ENCODE measurements at places on chromosomes 7 and 10.

DNA sequence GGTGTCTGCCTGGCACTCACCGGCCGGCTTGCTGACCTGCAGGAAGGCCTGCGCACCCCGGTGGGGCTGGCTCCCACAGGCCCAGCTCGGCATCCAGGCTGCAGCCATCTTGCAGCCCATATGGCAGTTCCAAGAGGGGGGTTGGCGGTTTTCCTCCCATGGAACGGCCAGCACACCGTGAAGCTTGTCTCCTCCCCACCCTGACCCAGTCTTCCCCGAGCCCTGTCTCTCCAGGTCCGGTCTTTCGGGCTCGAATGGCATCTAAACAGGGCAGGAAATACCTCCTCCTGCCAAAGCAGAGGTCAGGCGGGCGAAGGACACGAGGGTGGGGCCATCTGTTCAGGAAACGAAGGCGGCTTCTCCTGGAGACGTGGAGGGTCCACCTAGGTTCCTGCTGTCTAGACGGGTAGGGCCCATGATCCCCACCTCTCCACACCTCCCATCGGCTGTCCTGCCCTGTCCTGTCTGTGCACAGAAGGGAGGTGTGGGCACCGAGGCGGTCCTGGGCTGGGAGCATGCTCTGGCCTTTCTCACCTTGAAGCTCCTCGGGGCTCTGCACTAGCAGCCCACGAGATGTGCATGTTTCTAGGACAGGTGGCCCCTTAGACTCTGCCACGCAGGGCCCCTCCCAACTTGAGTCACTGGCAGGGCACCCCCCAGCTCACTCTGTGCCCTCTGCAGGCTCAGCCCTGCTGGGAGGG lies 113.7 kb upstream of the DIP2C start:
- no peak for DNase-seq

GRCh38 chr7:158991824-158992621 lies 135.7 kb downstream of the DYNC2I1 start:
- no peak for DNase-seq

DNA sequence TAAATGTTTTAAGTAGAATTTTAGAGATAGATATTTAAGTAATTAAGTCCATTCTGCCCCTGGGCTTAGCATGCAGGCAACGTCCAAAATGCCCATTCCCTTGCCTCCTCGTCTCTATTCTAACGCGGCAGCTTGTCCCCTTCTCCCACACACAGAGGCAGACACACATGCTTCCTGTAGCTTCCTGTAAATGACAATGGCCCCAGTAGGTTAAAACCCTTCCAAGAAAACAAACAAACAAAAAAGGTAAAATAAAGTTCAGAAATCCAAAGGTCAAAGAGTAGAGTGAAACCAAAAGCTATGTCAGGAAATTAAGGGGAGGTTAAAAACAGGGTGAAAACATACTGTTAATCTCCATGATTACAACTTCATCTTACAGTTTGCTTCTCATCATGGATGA lies 857.6 kb downstream of the GATA3 start:
- DNase-seq, result no peak

DNA sequence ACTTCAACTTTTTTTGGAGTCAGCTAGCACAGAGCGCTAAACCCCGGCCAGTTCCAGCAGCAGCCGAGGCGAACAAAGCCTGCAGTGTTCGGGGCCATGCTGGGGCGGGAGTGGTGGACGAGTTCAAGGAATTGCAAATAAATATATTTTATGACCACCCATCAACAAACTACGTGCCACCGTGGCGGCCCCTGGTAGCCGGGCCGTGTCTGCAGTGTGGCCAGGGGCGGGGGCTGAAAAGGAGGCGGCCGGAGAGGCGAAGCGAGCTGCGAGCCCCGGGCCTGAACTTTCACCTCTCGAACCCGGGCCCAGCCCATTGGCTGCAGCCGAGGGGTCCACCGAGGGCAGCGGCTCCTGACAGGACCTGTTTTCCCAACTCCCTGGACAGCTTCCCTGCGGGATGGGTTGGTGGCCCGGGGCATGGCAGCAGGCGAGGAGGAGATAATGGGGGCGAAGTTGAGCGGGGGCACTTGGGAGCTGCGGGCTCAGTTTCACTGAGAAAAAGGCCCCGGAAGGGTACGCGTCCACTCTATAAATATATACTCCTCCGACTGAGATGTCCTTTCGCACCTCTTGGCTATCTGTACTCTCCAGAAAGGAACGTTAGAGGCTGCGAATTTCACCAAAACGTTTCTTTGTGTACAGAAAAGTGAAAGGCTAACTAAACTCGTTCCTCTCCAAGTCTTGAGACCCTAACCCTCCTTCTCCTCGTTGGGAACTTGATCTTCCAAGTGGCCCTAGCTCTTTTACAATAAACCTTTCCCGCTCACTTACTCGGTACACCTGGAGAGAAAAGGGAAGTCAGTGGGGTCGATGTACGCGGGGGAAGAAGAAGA lies 164.6 kb upstream of the PPP1R3A start:
- DNase-seq, result no peak

- no peak for DNase-seq
Observed at GRCh38 chr10:121608469-121609190, 10.4 kb upstream of the FGFR2 start.

DNA sequence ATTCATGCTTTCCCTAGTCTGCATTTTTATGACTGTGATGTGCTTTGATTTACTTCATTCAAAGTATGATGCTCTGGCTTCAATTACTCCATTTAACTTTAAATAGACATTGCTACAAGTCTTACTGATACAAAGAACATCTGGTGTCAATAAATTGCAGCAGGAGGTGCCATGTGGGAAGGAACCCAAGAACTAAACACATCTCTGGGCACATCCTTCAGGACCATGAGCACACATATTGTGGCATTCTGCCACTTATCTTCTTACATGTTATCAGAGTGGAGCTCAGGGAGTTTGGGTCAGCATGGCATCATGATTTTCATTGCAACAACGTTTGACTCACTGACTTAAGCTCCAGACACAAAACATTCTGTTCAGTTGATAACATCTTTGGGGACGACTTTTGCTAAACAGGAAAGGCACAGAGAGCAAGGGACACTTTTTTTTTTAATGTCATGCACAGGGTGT lies 227.0 kb downstream of the DKK1 start:
- DNase-seq, result no peak

- no peak for DNase-seq
Observed at GRCh38 chr10:100883312-100883821, 29.4 kb upstream of the SLF2 start.

- DNase-seq, result no peak
Observed at GRCh38 chr10:33963729-33964128, 629.3 kb upstream of the NRP1 start.

GRCh38 chr10:61779950-61780659 lies 117.4 kb downstream of the CABCOCO1 start:
- DNase-seq, result no peak

GRCh38 chr10:124354411-124355382 lies 64.0 kb downstream of the OAT start:
- DNase-seq, result no peak

GRCh38 chr10:77664696-77665095 lies 27.1 kb upstream of the KCNMA1 start:
- no peak for DNase-seq

DNA sequence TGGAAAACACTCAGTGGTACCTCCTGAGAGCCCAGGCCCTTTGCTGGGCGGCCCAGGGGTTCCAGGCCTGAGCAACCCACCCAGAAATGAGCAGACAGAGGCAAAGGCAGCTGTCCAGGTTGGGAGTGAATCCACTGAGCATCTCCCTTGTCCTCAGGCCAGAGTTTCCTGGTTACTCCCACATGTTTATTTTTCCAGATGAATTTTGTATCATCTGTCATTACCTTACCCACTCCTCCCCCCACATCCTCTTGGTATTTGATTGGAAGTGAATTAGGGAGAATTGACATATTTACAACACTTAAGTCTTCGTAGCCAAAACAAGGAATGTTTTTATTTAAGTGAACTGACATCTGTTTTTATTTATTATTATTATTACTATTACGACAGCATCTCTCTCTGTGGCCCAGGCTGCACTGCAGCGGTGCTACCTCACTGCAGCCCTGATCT lies 13.2 kb upstream of the LMBR1 start:
- DNase-seq, result no peak

- no peak for DNase-seq
Observed at GRCh38 chr10:14250496-14251076, 80.1 kb downstream of the FRMD4A start.

- no peak for DNase-seq
Observed at GRCh38 chr10:68543004-68543918, 15.9 kb upstream of the SLC25A16 start.

DNA sequence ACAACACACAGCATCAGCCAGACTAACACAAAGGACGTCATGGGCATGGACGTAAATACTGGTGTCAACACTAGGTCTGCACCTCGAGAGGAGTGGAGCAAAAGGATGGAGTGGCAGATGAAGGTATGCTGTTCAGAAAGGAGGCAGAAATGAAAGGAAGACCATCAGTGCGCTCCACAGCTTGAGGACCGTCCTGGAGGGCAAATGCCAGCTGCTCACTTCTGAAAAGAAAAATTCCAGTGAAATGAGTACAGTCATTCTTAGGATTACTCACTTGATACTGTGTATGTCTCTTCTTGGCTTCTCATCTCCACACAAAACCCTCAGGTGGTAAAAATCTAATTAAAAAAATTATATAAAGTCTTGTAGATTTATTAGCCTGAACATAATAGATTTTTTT lies 44.8 kb downstream of the EGFR start:
- DNase-seq, result no peak

DNA sequence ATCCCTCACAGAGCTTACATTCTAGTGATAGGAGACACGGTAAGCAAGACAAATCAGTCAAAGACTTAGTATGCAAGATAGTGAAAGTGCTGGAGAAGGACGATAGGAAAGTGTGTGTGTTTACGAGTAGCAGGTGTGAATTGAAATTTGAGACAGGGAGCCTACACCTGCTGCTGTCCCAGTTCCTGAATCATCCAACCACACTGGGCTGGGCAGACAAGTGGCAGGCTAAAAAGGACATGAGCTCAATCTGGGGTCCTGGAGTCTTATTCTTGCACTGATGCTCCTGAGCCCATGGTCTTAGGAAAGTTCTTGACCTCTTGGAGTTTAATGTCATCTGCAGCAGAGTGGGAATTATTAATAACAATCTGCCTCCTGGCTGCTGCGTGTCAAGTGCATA lies 16.2 kb downstream of the RBP3 start:
- DNase-seq, result no peak

DNA sequence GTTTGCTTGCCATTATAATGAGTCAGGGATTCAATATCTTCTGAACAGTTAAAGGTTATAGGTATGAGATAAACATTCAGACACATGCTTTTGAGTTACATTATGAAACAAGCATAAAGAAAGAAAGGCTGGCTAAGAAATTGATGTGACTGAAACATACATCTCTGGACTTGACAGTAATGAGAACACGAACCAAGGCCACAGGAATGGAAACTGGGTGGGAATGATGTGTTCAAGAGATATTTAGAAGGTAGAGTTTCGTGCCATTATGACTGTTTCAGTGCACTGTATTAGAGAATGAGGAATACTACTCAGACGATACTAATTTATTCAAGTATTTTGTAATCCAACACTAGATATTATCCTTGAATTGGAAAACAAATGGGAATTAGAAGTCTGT lies 332.1 kb upstream of the MAGI2 start:
- no peak for DNase-seq

DNA sequence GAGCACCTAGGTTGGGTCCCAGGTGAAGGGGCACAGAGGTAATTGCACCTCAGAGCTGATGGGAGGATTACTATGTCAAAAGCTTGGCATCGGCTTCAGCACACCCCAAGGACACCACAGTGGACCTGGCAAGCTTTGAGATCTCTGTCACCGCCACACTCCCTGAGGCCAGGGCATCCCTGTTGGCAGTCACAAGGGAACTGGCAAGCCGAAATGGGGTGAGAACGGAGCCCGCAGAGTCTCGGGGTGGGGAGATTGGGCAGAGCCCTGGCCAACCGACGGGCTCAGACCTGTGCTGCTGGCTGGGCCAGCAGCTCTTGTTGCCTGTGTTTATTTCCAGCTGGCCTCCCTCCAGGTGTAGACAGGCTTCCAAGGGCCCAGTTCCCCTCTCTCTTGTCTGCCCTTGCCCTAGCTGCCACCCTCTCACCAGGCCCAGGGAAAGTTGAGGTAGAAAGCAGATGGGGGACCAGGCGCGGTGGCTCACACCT lies 2.5 kb downstream of the HSPB1 start:
- DNase-seq, result no peak

All from activated CD4-positive, alpha-beta T cell treated with anti-CD3 and anti-CD28 coated beads for 1 hour (primary cell).